ACHN (cell line): ENCODE measurements at places on chromosomes 13 and 19.
A peak's percentile ranks its signal among the peaks of the same experiment; 100 is the strongest.

- no peak for DNase-seq
Observed at GRCh38 chr19:46306501-46306900, 9.7 kb downstream of the HIF3A start.

- DNase-seq, result peak; percentile 54
Observed at GRCh38 chr13:23510979-23511735, 59.1 kb upstream of the TNFRSF19 start.

DNA sequence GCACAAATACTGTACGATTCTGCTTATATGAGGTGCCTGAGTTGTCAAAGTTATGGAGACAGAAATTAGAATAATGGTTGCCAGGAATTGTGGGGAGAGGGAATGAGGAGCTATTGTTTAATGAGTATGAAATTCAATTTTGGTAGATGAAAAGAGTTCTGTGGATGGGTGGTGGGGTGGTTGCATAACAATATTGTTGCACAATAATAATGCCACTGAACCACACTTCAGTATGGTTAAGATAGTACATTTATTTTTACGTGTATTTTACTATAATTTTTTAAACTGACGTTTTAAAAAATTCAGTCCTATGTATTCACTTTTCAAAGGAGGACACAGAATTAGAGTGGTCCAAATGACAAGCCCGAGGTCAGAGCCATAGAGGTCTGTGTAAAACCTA, 1.8 kb upstream of the OXGR1 start:
- DNase-seq, result no peak

DNA sequence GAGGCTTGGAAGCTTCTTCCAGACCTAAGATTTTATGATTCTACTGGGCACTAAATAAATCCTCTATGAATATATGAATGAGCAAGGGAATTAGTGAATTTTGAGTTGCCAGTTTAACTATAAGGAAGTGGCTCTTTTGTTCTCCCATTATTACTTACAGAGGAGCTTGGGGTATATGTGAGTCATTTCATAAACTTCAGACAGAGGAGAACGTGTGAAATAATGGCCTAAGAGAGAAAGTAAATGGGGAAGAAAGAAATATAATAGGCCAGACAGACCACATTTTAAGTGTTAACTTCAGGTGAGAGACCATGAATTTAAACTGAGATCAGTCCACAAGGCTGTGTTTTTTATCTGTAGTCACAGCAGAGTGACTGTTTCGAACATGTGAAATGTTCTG, 570.9 kb downstream of the GPC6 start:
- DNase-seq, result no peak

DNA sequence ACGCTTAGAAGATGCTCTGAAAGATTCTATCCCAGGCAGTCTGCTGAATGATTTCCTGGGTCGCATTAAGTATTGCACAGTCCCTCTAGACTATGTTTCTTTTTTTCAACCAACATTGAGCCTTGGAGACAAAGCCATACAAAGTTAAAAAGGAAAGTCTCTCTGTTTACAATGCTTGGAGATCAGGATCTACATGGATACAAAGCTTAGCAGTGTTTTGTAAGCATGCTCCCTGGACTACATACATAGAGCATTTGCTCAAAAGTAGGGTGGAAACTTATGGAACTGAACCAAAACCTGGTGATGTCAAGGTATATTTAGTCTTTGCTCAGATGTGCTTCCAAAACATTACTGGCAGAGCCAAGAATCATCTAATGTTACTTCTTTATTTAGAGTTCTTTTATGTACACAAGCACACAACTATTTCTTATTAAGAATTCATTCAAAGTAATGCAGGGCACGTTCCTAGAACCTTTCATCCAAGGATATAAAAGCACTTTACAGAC, 241.2 kb downstream of the ABCC4 start:
- no peak for DNase-seq

DNA sequence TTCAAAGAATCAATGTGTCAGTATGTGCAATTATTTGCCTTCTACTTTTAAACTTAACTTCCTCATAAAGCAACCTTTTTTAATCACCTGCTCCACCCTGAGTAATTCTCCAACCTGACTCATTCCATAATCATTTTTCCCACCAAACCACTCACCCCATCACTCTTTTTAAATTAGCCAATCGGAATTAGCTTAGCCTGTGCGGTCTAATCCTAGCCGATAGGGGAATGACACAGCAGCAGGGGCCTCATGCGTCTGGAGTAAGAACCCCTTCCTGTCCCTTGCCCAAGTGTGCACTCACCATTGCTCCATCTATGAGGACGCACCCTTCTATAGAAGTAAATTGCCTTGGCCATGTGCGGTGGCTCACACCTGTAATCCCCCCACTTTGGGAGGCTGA, 27.4 kb upstream of the ZNF83 start:
- DNase-seq, result no peak

GRCh38 chr19:5864013-5864720, 6.2 kb downstream of the FUT5 start:
- DNase-seq, result no peak

- no peak for DNase-seq
Observed at GRCh38 chr13:110391273-110391672, 84.2 kb downstream of the COL4A2 start.

DNA sequence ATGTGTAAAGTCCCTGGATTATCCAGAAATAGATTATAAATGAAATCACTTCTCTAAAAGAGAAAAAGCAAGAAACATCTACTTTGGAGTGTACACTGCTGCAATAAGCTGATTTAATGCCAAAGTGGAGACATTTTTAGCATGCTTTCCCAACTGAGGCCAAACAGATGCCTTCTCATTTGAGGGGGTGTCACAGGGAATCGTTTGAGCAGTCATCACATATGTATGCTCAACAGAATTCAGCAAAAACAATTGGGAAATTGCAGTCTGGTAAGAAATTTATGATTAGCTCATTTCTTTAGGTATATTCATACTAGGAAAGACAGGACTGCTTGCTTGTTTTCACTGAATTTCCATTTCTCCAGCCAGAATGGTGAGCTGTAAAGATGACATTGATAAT, 27.3 kb upstream of the TPP2 start:
- DNase-seq, result no peak

DNA sequence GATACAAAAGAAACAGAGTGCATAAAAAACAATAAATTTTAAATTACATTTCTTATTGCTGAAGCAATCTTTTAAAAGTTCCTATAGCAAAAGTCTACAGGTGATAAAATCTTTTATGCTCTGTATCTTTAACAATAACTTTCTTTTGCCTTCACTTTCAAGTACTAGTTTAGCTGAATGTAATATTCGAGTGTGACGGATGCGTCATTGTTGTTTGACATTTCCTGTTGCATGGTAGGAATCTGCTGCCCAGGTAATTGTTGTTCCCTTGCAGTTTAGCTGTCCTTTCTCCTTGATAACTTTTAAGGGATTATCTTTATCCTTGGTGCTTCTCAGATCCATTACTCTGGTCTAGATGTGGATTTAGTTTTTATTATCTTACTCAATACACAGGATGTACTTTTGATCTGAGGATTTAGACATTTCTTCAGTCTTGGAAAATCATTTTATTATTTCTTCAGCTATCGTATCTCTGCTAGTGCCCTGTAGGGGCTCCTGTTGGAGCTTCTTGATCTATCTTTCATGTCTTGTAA, 2.1 kb upstream of the CPB2 start:
- no peak for DNase-seq

GRCh38 chr19:11535792-11536595, 2.7 kb upstream of the CNN1 start:
- peak; percentile 86 for DNase-seq

- no peak for DNase-seq
Observed at GRCh38 chr13:38670627-38671026, 16.2 kb upstream of the FREM2 start.

DNA sequence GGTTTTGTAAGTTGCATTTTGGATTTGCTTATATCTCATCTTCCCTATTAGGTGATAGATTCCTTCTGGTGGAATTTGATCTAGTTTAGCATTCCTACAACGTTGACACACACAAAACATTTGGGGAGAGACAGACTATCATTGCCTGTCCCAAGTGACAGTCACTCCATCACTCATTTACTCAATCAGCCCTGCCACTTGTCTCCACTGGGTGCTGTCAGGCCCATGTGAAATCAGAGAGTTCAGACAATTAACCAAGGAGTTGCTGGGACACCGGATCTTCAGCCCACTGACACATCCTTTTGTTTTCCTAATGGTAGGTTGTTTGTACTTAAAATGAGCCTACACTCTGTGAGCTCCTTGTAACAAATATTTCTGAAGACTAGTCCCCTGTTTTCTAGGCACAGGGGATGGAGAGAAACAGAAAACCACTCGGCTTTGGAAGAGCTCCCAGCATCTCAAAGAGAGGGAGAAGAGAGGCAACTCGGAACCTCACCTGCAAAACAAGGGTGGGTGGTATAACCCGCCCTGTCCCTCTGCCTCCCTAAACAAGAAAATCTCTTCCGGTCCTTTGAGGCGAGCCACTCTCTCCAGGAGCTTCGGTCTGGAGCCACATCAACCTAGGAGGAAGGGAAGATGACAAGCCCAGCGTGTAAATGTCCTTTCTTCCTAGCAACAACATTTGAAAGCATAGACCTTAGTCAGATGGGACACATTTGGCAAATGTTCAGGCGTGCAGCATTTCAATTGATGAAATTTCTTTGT, 440.9 kb upstream of the KLF12 start:
- DNase-seq, result no peak

GRCh38 chr19:56284746-56285145, 12.2 kb downstream of the EDDM13 start:
- no peak for DNase-seq

- no peak for DNase-seq
Observed at GRCh38 chr13:95207769-95208366, 93.4 kb downstream of the ABCC4 start.

DNA sequence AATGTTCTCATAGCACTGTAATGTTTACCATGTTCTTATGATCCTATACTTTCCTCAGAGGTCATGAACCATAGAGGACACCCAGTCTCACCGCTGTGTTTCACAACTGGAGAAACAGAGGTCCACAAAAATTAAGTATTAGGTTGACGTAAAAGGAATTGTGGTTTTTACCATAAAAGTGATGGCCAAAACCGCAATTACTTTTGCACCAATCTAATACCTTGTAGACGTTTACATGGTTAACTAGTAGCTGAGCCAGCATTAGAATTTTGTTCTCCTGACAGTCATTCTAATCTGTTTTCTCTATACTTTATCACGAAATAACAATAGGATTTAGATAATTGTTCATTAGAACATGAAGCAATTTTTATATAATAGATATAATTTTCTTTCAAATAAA, 763.4 kb upstream of the ARGLU1 start:
- DNase-seq, result no peak

- no peak for DNase-seq
Observed at GRCh38 chr13:42643076-42643475, 69.1 kb downstream of the TNFSF11 start.

- no peak for DNase-seq
Observed at GRCh38 chr19:19095691-19096090, 31.9 kb downstream of the SLC25A42 start.

DNA sequence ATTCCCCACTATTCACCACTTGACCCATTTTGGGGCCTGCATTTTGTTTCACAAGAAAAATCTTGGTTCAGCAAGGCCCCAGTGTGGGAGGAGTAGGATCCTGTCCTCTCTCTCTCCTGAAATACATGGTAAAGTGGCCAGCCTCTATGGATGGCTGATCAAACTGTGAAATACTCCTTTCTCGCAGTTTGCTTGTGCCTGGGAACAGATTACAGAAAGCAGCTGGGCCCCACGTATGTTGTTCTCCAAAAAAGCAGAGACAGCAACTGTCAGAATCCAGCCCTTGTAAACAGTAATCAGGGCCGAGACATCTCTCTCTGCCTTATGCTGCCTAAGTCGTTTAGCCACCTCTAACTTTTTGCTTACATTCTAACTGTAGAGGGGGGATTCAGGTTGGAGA, 61.0 kb upstream of the RAP2A start:
- no peak for DNase-seq

DNA sequence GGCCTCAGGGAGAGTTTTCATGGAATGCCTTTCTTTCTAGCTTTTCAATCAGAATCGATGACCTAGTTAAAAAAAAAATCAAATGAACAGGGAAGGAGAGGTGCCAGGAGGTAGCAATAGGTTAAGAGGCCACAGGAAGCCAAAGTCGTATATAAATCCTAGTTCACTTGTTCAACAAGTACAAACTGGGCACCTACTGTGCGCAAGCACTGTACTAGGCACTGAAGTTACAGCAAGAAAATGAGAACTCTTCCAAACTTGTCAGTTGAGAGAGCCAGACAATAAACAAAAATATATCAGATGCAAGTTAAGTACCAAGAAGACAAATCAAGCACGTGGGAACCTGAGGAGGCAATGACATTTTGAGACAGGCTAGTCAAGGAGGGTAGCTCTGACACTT, 6.1 kb downstream of the SUGP2 start:
- DNase-seq, result no peak
